ENCODE measurements at places on chromosomes 6 and 20.

- no peak for DNase-seq
These were observed 49.5 kb downstream of the EPB41L2 start for GRCh38 chr6:131013495-131013894.

GRCh38 chr6:149864578-149865535, 698 bp upstream of the LRP11 start:
- DNase-seq = peak; percentile 69

- DNase-seq = peak; percentile 1
These were observed 508.0 kb downstream of the TBC1D32 start for GRCh38 chr6:120826253-120826652.

DNA sequence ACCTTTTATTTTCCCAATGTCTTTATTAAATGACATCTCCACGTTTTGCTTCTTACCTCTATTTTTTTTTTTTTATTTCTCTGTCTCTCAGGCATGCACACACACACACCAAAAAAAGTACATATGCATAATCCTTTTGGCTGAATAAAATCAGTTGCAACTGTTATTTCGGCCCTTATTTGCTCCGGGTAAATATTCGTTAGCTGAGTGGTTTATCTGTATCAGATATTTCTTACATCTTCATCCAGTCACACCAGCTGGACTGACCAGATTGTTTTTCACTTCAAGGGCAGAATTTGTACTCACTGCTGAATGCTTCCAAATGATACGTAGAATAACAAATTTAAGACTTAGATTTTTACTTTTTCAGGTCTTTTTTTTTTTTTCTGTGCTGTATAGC, 45.5 kb downstream of the PTPN1 start:
- DNase-seq = no peak

Measured in NCI-H2171 (cell line).